ENCODE measurements at places on chromosomes 16 and 17. TPM values are rescaled to one million over a fixed set of nuclear protein-coding genes. Genes with fewer than 3 reads are reported as not detected.

CLEC16A gene
- 21.4 TPM for total RNA-seq

TERB1 gene
- total RNA-seq = not detected

OR1F1 gene
- total RNA-seq = not detected

TBC1D3G gene
- not detected for total RNA-seq

KLHL10 gene
- total RNA-seq = 2.3 TPM

KRT36 gene
- total RNA-seq = not detected

DNA sequence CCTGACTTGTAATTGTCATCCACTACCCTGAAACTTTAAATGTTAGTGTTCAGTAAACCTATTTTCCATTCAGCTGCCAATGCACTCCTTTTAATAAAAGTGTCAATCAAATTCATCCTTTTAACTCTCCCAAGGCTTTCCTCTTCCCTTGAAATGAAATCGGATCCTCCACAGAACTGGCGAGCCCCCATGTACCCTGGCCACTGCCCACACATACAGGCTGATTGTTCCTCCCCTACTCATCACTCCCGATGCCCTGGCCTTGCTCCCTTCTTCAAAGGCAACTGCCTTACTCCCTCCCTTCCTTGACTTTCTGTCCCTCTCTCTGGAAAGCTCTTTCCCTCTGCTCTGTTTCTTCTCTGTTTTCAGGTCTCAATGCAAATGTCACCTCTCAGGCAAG, 7.6 kb downstream of the KRT33A start:
- H3K4me1 ChIP-seq = no peaks in the 10 kb centered on the region
- no peak overlapping the region for H3K4me3 ChIP-seq
- DNase-seq = no peak
- H3K27me3 ChIP-seq = no peaks in the 10 kb centered on the region
- H3K36me3 ChIP-seq = no peaks in the 10 kb centered on the region
- no peak overlapping the region for H3K27ac ChIP-seq

DNA sequence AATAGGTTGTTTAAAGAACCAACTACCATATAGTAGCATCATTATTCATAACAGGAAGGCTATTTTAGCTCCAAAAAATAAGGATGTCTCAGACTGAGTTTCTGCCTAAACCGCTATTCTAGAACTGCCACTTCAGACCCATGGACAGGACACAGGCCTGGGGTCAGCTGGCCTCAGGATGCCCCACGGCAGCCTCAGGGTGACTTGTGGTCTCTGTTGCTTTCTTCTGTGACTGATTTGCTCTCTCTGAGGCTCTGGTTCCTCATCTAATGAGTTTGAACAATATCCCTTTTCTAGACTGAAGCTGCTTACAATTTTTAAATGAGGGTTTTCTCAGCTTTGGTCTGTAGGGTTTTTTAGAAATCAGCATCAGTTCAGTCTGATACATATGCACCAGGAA, 31.8 kb upstream of the IRF8 start:
- H3K36me3 ChIP-seq = no peaks in the 10 kb centered on the region
- H3K4me3 ChIP-seq = no peak overlapping the region
- no peak overlapping the region for H3K27ac ChIP-seq
- peaks cover 4% of the 10 kb centered on the region for H3K4me1 ChIP-seq
- peaks cover 62% of the 10 kb centered on the region for H3K27me3 ChIP-seq

- no peaks in the 10 kb centered on the region for H3K36me3 ChIP-seq
- H3K27ac ChIP-seq = no peak overlapping the region
- no peak overlapping the region for H3K4me3 ChIP-seq
- peaks cover 6% of the 10 kb centered on the region for H3K27me3 ChIP-seq
- no peak for DNase-seq
- no peaks in the 10 kb centered on the region for H3K4me1 ChIP-seq
Observed at GRCh38 chr17:73718912-73719311, 74.7 kb upstream of the SDK2 start.

DNA sequence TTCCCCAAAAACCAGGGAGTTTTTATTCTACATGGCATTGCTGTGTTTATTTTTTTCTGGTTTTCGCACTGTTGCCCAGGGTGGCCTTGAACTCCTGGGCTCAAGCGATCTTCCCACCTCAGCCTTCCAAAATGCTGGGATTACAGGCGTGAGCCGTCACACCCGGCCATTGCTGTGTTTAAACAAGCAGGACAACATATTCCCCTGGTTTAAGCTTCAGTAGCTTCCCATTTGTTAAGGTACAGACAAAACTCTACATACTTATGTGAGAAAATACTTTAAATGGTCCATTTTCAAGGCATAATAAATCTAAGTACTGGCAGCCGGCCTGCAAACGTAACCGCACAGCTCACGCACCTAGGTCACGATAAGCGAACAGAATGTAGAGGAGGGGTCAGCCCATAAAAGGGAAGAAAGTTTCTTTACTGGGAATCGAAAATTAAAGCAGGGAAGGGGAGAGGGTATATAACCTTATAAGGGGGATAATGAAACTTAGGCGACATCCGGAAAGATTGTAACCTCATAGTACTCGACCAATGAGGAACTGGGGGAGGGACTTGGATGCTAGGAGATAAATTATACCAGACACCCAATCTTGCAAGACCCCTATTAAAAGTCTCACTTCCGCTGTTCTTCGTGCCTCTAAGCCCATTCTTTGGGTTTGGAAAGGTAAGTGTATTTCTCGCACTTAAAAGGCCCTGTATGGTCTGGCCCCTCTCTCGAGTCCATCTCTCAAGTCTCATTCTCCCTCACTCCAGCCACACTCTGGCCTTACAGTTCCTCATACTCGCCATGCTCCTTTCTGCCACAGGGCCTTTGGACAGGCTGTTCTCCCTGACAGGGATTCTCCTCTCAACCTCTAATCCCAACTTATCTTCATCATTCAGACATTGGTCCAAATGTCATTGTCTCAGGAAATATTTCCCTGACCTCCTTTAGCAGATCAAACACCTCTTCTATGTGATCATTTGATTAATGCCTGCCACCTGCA, 59.2 kb downstream of the TEX14 start:
- peak overlapping the region; percentile 94 for H3K27ac ChIP-seq
- no peaks in the 10 kb centered on the region for H3K27me3 ChIP-seq
- no peak for DNase-seq
- peak overlapping the region; percentile 67 for H3K4me3 ChIP-seq
- 0 out of 2 replicates have a peak, but pooled peaks cover 7% of the 10 kb centered on the region for H3K4me1 ChIP-seq

GRCh38 chr16:396605-397004, 394 bp upstream of the NME4 start:
- DNase-seq = peak; percentile 89
- peaks cover 9% of the 10 kb centered on the region for H3K4me1 ChIP-seq
- no peaks in the 10 kb centered on the region for H3K27me3 ChIP-seq
- H3K27ac ChIP-seq = peak overlapping the region; percentile 83

- H3K27me3 ChIP-seq = no peaks in the 10 kb centered on the region
- H3K4me1 ChIP-seq = no peaks in the 10 kb centered on the region
- no peak overlapping the region for H3K4me3 ChIP-seq
- H3K27ac ChIP-seq = no peak overlapping the region
Observed at GRCh38 chr16:89308391-89309333, 91.2 kb downstream of the ZNF778 start.

DNA sequence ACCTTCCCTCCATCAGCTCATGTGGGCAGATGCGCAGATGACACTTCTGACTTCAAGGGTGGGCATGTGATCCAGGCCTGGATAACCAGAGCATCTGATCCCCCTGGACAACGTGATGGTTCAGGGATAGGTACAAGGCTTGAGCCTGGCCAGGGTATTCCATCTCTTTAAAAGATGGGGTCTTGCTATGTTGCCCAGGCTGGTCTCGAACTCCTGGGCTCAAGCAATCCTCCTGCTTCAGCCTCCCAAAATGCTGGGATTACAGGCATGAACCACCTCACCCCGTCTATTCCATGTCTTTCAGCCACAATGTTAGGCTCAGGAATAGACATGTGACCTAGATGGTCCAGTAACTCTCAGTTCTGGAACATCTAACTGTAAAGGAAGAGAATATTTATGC, 20.8 kb downstream of the CRYM start:
- no peaks in the 10 kb centered on the region for H3K36me3 ChIP-seq
- peaks cover 22% of the 10 kb centered on the region for H3K27me3 ChIP-seq

GRCh38 chr17:72700226-72700625, 392.3 kb downstream of the SLC39A11 start:
- H3K27ac ChIP-seq = peak overlapping the region; percentile 16
- peak; percentile 23 for DNase-seq
- H3K27me3 ChIP-seq = no peaks in the 10 kb centered on the region
- H3K4me3 ChIP-seq = no peak overlapping the region
- H3K36me3 ChIP-seq = no peaks in the 10 kb centered on the region

DNA sequence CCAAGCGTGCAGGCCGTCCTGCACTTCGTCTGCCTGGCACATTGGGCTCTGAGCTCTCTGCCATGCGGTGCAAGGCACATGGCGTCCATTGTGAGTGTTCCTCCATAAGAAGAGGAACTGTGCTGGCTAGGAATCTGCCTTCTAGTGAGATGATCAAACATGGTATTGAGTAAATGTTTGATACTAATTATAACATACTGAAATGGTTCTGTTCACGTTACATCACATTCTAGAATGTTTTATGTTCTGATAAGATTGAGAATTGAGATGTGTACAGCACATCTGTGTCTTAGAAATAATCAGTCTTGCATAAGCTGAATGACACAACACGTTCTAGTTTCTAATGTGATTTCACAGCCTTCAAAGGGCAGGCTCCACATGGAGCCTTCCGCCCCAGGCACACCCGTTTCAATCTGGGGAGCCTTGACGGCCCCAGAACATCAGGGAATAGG, 42.9 kb downstream of the USP10 start:
- H3K36me3 ChIP-seq = peaks cover 17% of the 10 kb centered on the region
- no peak for DNase-seq
- H3K27ac ChIP-seq = no peak overlapping the region
- H3K27me3 ChIP-seq = no peaks in the 10 kb centered on the region
- no peak overlapping the region for H3K4me3 ChIP-seq
- H3K4me1 ChIP-seq = peaks cover 35% of the 10 kb centered on the region

GRCh38 chr17:82869536-82869935, 29.7 kb upstream of the ZNF750 start:
- no peak overlapping the region for H3K27ac ChIP-seq
- H3K36me3 ChIP-seq = no peaks in the 10 kb centered on the region
- H3K4me3 ChIP-seq = no peak overlapping the region

DNA sequence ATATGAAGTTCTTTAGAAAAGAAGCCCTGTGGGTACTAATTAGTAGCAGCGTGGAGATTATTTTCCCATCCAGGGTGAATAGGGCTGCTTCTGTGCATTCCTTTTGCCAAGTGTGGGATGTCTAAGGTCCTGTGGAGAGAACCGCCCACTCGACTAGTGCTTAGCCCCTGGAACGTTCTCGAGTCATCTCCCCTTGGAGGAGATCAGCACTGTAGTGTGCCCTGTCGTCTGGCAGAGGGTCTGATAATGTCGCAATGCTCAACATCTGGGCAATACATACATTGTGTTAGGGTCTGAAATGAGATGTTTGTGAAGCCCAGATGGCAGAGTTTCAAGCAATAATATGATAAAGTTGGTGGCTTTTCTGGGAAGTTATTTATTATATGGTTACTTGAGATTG, 64.8 kb downstream of the SPECC1 start:
- H3K4me1 ChIP-seq = no peaks in the 10 kb centered on the region
- H3K27ac ChIP-seq = no peak overlapping the region
- H3K27me3 ChIP-seq = no peaks in the 10 kb centered on the region
- H3K4me3 ChIP-seq = no peak overlapping the region
- H3K36me3 ChIP-seq = no peaks in the 10 kb centered on the region
- no peak for DNase-seq

Data from GM23248 (cell line).